Stimulated activated CD4-positive, alpha-beta T cell treated with anti-CD3 and anti-CD28 coated beads, Interleukin-1b, Interleukin-23, amount 100 ng/mL, for 1 hour (primary cell): ENCODE measurements at places on chromosomes 1 and 21.

GRCh38 chr1:115794976-115795639, 26.6 kb upstream of the CASQ2 start:
- DNase-seq = no peak

DNA sequence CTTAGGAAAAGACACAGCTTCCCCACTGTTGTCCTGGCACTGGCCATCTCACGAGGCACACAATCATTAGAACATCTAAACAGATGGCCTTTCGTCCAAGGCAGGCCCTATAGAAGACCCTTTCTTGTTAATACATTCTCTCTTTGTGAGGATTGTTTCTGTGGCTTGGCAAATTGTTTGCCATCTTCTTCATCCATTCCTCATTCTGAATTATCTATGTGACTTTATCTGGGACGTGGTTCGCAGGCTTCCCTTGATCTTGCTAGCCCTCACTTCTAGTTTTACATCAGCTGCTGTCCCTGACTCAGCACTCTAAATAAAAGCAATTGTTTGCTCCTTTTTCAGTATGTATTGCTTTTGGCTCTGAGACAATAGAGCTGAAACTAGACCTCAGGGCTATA, 101.1 kb upstream of the ZC3H11B start:
- no peak for DNase-seq

DNA sequence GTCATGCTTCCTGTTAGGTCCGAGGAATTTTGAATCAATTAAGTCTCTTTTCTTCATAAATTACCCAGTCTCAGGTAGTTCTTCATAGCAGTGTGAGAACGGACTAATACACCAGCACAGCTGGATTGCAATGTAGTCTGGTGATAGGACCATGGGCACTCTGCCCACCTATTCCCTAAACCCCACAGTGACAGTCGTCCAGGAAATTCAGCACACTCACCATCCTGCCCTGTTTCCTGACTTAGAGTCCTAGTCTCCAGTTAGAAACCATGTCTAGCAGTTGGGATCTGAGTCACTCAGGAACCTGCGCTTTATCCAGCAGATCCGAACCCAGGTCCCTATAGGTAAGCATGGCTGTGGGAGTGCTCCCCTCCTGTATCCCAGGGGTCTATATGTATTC, 149.3 kb upstream of the TNR start:
- no peak for DNase-seq

GRCh38 chr21:45290948-45291612, 3.4 kb upstream of the POFUT2 start:
- no peak for DNase-seq

DNA sequence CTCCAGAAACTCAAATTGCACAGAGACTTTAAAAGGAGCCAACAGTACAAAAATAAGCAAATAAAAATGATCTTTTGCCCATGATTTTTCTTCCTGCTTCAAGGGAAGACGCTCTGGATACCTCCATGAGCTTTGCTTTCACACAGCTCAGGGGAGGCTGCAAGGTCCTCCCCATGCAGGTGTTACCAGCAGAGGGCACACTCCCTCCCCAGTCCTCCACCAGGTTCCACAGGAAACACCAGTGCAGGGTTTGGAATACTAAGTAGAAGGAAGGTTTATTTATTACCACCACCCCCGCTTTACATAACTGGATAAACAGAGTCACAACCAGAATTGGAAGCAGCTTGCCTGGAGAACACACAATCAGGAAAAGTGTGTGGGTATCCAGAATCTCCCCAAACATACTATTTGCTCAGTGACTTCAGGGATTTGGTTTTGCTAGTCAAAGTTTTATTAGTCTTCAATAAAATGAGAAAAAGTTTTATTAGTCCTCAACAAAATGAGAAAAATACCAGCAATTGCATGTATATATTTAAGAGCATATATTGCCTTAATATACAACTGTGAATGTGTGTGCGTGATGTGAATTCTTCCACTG, 37.3 kb downstream of the HSD3B1 start:
- no peak for DNase-seq
